ENCODE measurements at places on chromosomes 1 and 21.

GRCh38 chr1:94382201-94382600 lies 36.0 kb upstream of the ABCD3 start:
- DNase-seq: no peak

DNA sequence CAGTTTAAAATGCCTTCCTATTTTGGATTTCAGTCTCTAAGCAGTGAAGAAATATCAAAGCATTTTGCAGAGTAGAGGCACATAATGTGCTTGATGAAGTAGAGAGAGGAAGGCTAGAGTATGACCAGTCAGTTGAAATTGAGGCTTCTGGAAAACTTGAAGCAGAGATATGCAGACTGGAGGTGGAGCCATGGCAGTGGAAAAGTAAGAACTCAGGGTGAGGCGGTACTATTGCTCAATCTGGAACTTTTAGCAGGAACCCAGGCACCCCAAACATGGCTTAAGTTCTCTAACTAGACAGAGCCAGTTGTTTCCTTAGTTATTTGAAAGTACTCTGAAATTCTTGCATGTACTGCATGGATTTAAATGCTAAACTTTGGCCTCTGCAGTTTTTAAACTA lies 288.6 kb downstream of the HHAT start:
- DNase-seq: no peak

GRCh38 chr1:36253161-36253862 lies 29.1 kb downstream of the THRAP3 start:
- DNase-seq: no peak

DNA sequence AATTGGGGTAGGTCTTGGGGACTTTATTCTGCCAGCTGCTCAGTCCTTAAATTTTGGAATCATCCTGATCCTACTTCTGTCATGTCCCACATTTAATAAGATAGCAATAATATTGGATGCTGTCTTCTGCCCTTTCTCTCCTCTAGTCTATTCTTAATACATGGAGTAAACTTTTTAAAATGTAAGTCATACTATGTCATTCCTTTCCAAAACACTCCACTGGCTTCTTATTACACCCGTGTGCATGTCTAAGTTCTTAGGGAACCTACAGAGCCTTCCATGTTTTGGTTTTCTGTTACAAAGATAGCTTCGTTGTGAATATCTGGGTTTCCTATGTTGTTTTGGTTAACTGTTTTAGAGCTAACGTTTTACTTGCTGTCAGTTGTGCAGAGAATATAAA lies 35.1 kb downstream of the USP25 start:
- no peak for DNase-seq

- no peak for DNase-seq
Observed at GRCh38 chr1:95383111-95383510, 149.1 kb downstream of the RWDD3 start.

DNA sequence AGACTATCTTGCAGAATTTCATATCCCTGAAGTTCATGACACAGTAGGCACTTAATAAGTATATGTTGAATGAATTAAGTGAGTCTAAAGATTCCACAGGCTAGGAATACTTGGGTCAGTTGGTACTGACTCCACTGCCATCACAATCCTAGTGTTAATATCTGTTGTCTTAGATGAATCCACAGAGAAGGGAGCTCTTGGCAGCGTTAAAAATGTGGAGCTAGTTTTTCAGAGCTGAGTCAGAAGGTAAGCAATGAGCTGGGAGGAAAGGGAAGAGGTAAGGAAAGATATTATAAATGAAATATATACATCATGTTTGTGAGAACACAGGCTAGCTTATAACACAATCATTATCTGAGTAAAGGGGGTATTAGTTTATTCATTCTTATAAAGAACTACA lies 21.8 kb upstream of the GORAB start:
- DNase-seq: no peak

DNA sequence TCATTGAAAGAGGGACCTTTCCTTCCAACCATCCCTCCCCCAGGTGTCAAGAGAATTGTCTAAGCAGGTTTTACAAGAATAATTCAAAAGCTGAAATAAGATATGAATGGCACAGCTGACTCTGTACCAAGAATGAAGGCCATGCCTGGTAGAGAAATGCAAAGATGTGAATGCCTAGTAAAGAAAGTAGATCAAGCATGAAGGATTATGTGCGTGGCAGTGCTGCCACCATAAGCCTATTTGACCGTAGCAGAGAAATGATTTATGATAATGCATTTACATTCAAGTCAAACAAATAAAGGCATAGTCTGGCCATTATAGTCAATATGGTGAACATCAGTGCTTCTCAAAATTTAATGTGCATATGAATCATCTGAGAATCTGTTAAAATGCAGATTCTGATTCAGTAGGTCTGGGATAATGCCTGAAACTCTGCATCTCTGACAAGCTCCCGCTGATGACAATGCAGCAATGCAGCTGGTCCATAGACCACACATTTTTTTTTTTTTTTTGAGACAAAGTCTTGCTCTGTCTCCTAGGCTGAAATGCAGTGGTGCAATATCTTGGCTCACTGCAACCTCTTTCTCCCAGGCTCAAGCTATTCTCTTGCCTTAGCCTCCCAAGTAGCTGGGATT lies 16.6 kb upstream of the CLCA4 start:
- DNase-seq: no peak
